Kidney glomerular epithelial cell (primary cell): ENCODE measurements at places on chromosomes 16 and 17.

GRCh38 chr16:14374451-14375131 is 255.5 kb downstream of the PARN start:
- DNase-seq, result no peak

GRCh38 chr17:36461330-36462110 is 25.0 kb upstream of the ZNHIT3 start:
- DNase-seq, result no peak

- DNase-seq, result no peak
Measured at GRCh38 chr16:23594186-23594585, 1.9 kb downstream of the NDUFAB1 start.

DNA sequence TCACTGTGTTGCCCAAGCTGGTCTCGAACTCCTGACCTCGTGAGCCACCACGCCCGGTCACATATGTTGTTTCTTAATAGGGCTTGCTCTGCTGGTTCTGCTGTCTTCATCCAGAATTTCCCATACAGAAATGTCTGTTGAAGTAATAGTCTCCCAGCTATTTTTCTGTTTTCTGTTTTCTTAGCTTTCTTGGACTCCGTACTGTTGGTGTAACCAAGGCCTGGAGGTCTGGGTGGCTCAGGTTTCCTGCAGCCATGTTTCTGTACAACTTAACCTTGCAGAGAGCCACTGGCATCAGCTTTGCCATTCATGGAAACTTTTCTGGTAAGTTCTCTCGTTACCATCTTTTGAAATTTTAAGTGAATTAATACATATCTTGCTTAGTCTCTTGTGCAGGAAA is 2.8 kb downstream of the SF3B3 start:
- no peak for DNase-seq

GRCh38 chr16:65601781-65602180 is 479.9 kb upstream of the CDH11 start:
- no peak for DNase-seq
